NCI-H510A (cell line): ENCODE measurements at places on chromosomes 4 and X.

- no peak for DNase-seq
Measured at GRCh38 chr4:184453365-184454160, 20.8 kb downstream of the IRF2 start.

DNA sequence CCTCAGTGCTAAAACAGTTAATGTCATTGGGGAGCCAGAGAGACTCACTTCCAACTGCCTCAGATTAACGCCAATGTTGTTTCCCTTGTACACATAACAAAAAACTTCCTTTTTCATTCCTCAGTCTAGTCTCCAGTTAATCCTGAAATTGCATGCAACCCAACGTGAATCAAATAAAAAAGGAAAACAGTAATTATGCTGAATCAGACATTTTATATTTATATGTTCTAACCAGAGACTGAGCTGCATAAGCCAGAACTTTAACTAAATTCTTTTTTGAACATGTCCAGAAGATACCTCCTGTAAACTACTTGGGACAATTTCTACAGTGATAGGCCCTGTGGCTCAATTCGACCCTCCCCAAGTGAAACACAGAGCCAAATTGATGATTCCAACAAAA is 4.7 kb downstream of the GPC4 start:
- no peak for DNase-seq

GRCh38 chrX:128699716-128700285 is 647.6 kb upstream of the ACTRT1 start:
- DNase-seq: no peak

DNA sequence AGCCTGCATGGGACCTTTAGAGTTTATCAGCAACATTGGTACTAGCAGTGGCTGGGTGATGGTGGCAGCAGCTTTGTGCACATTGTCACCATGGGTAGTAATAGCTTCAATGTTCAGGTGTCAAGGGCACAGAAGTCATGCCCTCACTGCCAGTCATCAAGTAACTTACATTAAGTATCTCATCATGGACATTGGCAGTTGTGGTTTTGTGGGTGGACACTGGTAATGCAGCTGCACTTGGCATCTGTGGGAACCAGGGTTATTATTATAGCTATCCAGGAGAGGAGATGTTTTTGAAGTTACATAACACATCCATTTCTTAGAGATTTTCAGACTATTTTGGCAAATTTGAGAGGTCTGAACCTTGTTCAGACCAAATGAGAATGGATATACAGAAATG is 243.2 kb upstream of the NOCT start:
- DNase-seq: no peak

DNA sequence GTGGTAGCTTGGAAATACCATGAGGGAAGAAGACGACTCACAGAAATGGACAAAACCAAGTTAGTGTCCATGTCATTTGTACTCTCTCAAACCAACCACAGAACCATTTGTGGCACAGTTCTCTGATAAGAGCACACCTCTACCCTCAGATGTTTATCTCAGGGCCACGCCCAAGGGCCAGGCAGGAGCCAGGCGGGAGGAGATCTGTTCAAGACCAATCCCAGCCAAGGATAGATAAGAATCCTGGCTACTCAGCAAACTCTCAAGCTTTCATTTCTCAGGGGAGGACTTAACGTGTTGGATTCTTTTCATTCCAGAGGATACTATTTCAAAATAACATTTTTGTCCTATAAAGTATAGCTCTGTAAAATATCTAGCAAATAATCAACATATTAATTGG is 95.0 kb downstream of the NYX start:
- no peak for DNase-seq

DNA sequence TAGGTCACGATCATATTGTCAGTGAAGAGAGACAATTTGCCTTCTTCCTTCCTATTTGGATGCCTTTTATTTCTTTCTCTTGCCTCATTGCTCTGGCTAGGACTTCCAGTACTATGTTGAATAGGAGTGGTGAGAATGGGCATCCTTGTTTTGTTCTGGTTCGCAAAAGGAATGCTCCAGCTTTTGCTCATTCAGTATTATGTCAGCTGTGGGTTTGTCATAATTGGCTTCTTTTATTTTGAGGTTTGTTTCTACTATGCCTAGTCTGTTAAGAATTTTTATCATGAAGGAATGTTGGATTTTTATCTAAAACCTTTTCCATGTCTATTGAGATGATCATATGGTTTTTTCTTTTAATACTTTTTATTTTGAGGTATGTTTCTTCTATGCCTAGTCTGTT is 152.3 kb upstream of the MAD2L1 start:
- no peak for DNase-seq

GRCh38 chrX:19609541-19609940 is 94.2 kb upstream of the MAP3K15 start:
- DNase-seq: no peak

- DNase-seq: no peak
Measured at GRCh38 chr4:102858828-102859464, 9.8 kb upstream of the CISD2 start.

DNA sequence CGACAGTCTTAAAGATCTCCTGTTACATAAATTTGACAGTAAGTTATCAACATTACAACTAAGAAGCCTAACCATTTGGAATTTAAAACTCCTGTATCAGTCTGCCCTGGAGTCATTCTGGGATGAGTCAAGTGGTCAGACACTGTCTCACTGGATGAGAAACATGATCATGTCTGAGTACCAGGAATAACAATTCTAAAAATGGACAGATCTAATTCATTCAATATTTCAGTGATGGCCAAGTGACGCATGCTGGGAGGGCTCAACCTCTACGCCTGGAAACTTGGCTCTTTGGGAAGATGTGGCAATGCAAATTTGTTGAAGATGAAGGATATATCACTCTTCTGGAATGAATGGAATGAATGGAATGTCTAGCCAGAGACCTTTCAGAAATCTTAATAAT is 1427.2 kb downstream of the STIM2 start:
- no peak for DNase-seq

GRCh38 chrX:123155327-123155726 is 28.8 kb upstream of the GRIA3 start:
- DNase-seq: no peak

- no peak for DNase-seq
Measured at GRCh38 chr4:113637823-113638561, 123.5 kb downstream of the CAMK2D start.

GRCh38 chrX:47674776-47675175 is 15.8 kb upstream of the UXT start:
- no peak for DNase-seq

DNA sequence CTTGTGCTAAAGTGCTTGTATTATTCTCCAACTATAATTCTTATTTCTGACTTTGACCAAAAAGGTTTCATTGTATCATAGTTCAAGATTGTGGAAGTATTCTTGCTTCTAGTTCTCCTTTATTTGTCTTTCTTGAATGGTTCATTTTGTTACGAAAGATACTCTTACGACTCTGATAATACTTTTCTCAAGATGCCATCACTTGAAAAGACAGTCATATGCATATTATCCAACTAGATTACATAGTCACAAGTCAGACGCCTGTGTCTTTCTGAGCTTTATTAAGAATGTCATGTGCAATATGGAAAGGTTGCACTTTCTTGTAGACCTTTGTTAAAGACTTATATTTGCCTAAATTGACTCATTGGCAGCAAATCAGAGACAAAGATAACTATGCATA is 71.4 kb upstream of the HPGD start:
- no peak for DNase-seq

DNA sequence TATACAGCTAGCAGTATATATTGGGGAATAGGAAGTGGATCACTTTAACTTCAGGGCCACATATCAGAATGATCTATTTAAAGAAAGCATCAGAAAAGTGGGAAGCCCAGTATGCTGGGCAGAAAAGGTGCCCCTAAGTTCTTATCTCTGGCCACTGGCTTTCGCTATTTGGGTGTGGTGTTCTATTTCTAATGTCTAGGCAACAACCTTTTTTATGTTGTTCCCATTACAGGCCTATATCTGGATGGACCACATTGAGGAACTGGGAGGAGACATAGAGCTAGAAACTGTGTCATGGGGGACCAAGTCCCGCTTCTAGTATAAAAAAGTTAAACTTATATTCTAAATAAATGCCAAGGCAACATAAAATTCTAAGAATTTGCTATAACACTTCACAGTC is 935.6 kb downstream of the PDHA2 start:
- no peak for DNase-seq

DNA sequence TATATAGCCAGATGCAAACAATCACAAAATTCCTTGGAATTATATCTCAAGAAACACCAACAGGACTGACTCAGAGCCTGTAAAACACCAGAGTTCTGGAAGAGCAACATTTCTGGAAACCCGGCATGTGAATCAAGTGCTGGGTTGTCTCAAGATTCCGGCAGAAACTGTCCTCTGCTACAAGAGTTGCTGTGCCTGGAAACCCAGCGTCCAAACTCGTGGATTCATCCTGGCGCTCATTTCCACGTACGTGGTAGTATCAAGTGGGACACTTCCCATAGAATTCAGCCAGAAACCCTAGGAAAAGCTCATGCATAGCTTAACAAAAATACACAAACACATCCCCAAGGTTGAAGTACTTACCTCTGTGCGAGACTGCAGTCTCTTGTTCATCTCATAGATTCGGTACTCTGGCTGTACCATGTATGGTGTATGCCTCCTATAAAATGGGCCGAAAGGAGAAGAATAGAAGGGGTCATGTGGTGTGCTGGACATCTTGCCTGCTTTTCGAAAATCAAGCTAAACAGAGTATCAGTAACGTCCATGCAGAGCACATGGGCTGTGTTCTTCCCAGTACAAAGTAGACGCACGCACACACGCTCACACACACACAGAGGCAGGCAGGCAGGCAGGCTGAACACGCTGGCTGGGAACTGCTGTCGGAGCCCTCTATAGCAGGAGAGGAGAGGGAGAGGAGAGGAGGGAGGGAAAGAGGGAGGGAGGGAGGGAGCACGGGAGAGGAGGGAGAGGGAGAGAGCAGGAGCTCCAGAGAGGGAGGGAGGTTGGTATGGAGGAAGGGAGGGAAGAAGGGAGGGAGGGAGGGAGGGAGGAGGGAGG is at the start of gene LDB2:
TSS of gene LDB2 (minus strand) at position 655 of the 837 bp plus-strand sequence.
- no peak for DNase-seq

GRCh38 chr4:7511525-7511924 is 76.8 kb upstream of the PSAPL1 start:
- DNase-seq: no peak

DNA sequence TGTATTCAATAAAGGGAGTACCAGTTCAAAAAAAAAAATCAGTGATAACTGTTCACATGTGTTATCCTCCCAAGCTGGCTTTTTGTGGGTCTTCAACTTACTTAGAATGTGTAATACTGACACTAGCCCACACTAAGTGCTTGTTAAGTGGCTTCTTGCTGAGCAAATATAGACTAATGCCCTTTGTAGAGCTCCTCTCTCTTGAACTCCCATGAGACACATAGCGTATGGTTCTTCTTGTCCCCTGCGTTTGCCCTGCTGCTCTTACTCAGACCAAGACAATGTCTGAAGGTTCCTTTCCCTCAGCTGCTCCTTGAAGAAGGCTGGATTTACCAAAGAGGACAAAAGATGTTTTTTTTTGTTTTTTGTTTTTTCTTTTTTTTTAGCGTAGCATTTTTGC is 110.9 kb downstream of the FRAS1 start:
- DNase-seq: no peak

GRCh38 chrX:1595711-1596060 is 4.3 kb downstream of the AKAP17A start:
- no peak for DNase-seq

DNA sequence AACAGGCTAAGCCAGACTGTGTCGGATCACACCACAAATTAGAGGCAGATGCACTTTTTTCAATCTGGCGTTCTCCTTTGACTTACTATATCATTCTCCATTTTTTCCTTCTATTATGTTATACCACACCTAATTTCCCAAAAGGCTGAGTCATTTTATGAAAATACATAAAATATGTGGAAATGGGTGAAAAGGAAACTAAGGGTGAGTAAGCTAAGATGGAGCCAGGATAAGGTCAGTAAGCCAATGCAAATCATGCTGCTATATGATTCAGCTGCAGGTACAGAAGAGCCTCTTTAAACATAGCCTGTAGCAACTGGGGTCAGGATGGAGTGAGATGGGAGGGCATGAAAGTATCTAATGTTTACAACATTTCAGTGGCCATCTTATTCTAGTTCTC is 94.0 kb upstream of the TEX13A start:
- no peak for DNase-seq

GRCh38 chr4:144645631-144646522 is at the start of gene HHIP:
TSS of gene HHIP (plus strand) at chr4:144646156. CDS start at chr4:144646676, 520 bp downstream.
- no peak for DNase-seq

DNA sequence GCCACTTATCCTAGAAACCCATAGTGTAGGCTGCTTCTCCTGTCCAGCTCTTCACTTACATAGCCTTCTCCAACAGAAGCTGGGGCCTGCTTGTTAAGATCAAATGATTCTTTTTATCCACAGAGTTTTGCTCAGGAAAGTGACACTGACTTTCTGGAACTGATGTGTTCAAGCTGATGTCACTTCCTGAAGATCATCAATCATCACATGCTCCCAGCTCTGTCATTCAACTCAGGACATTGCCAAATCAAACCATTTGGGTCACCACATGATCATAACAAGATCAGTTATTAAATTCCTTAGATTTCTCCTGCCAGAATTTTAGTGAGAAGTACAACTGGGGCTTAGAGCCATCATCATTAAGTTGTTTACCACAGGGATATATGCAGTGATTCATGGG is 39.4 kb downstream of the GLRA3 start:
- DNase-seq: no peak

DNA sequence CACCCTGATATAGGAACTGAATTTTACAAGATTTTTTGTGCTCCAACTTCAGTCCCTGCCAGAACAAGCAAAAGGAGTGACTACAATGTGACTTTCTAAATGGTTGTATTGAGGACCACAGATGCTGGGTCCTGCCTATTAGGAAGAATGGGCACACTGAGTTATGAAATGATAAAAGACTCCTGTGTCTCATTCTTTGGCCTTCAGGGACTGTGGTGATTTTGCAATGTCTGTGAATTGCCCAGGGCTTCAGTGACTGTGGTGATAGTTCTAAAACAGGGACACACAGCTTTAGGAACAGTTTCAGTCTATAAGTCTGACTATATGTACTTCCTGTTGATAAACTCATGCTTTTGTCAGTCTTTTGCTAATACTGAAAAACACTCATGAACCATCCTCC is 210.2 kb downstream of the DMD start:
- no peak for DNase-seq

DNA sequence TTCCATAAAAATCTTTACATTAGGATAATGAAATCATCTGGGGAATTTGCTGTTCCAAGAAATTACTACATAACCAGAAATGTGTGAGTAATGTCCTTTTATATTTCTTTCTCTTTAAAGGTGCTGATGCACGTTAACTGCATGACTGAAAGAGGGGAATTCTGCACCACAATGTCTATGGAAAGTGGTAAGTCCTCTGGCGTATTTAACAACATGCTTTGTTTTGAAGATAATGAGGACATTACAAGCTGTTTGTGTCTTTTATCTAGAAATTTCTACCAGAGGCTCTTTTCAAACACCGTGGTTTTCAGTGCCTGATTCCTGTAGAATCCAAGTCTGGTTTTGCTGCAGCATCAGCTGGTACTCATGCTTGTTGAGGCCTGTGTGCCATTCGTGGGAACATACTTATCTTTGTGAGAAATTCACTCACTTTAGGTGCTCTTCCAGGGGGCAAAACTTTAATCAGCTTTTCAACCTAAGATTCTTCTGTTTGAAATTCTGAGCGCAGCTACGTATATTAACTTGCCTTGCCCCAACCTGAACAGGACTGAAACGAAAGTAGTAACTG is 257.2 kb downstream of the PDHA2 start:
- DNase-seq: no peak

- DNase-seq: no peak
Measured at GRCh38 chr4:38328989-38329729, 334.8 kb upstream of the KLF3 start.
